Fibroblast of the conjunctiva (primary cell): ENCODE measurements at places on chromosomes 4 and X.

GRCh38 chrX:130402208-130402684 is 459 bp downstream of the RBMX2 start:
- DNase-seq: no peak

GRCh38 chr4:89268679-89269078 is 38.9 kb downstream of the GPRIN3 start:
- no peak for DNase-seq

GRCh38 chr4:113524505-113525186 is 236.9 kb downstream of the CAMK2D start:
- DNase-seq: no peak

GRCh38 chrX:13966793-13967125 is 62.9 kb downstream of the GEMIN8 start:
- no peak for DNase-seq

GRCh38 chr4:18180122-18180521 is 158.6 kb upstream of the LCORL start:
- DNase-seq: no peak

GRCh38 chrX:4206941-4207340 is 493.5 kb upstream of the PRKX start:
- no peak for DNase-seq

GRCh38 chr4:76822303-76822702 is 75.6 kb downstream of the SOWAHB start:
- DNase-seq: no peak

DNA sequence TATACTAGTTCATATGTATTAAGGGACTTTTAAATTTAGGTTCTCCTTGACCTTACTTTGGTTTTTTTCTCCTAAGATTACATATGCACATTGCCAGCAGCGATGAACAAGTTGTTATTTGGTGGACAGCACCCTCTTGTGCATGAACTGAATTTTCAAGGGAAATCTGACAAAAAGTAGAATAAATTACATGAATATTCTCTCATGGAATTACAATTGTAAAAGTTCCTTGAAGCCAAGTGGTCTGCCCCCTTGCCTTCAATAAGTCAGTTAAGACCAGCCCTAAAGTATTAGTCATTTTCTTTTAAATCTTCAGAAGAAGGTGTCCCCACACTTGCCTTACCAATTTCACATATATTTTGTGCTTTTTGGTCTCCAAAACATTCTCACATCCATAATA is 30.7 kb upstream of the SMARCA5 start:
- peak; percentile 55 for DNase-seq

DNA sequence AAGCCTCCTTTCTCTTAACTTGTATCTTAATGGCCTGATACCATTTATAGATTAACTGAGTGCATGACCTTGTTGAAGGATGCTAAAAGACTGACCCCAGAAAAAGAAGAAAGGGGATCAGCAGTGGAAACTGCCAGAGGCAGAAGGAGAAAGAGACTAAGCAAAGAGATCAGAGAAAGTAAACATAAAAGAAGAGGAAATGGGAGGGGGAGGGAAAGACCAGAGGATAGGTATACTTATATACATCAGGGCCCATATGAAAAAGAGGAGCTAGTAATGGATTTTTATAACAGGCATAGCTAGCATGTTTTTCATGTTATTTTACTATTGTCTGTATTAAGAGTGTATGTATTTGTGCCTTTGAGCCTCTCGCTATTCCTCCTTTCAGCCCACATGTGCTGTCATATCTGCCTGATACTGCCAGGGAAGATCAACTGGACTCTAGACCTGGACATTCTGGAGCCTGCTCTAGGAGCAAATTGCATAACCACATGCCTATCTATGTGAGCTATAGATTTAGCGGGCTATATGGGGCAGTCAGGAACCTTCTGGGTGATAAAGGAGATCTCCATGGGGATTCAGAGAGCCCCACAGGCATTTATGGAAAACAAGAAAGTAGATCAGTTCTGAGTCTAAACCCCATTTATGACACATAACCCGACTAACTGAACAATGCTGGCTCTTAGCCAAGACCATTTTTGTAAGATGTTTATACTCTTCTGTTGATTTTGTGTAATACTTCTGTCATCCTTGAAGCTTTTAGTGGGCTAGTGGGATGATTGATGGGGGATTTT is 13.4 kb upstream of the SNX12 start:
- DNase-seq: peak; percentile 5
